ENCODE measurements at places on chromosomes 2 and 18.

DNA sequence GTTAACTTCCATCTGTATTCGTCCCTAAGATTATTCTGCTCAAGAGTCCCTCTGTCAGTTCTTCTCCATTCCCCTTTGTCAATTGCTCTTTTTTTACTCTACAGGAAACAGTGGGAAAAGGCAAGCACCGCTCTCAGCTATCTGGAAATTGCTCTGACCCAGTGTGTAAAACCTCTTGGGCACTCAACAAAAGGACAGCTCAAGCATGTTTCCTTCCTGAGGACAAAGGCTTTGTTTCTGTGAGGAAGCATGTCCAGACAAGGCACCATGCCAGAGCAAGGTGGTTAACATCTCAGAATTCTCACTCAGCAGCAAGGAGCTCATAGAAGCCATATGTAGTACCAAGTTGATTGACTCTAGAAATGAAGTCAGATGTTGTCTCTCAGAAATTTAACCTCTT is 735.6 kb downstream of the TSN start:
- DNase-seq = no peak

GRCh38 chr2:30115141-30115980 is 31.4 kb upstream of the YPEL5 start:
- peak; percentile 51 for DNase-seq

DNA sequence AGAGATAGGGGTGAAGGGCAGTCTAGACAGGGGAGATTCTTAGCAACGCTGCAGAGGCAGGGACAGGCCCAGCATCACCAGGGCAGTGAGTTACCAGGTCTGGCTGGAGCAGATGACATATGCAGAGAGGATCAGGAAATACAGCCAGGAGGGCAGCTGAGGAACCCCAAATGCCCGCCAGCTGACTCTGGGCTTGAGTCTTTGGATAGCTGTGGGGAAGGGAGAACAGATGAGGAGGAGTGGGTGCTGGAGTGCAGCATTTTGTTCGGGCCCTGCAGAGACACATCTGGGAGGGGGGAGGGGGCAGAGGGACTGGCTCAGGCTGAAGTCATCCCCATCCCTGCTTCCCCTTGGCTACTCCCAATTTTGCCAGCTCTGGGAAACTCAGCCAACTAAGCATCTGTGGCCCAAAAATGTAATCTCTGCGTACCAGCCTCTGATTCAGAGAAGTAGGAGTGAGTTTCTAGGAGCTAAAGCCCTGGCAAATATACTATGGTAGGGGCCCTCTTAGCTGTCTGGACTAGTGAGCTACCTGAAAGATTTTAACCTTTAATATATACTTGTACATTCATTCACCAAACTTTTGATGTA is 214.5 kb downstream of the ZBTB7C start:
- no peak for DNase-seq

GRCh38 chr2:151289972-151290866 is 751 bp upstream of the NMI start:
- DNase-seq = peak; percentile 83

GRCh38 chr2:206480161-206480560 is 36.8 kb downstream of the ADAM23 start:
- DNase-seq = no peak

GRCh38 chr2:241892299-241893137 is 23.0 kb downstream of the RTP5 start:
- no peak for DNase-seq

DNA sequence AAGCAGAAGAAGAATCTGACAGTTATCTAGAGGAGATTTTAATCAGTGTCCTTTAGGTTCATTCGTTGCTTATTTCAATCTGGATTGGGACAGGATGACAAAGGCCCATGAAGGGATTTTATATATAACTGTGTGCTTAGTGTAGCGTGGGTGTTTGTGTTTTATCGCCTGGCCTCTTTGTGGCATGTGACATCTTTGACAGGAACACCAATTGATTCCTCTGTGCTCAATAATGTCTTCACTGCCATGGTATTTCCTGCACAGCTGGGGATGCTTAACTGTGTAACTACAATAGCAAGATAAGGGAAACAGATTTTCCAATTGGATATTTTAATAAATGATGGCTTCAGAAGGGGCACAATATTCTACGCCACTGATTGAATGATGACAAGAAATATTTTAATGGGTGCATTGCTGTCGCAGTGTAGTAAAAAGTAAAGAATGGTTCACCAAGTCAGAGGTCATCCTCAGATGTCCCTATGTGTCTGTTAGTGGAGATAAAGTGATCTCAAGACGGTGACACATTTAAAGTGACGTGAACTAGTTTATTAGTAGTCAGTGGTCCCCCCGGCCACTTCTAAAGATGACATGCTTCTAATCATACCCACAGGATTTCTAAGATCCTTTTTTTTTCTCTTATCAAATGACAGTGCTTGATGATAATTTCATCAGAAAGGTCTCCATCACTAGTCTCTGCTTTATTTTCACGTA is 160.4 kb downstream of the AGAP1 start:
- DNase-seq = no peak

DNA sequence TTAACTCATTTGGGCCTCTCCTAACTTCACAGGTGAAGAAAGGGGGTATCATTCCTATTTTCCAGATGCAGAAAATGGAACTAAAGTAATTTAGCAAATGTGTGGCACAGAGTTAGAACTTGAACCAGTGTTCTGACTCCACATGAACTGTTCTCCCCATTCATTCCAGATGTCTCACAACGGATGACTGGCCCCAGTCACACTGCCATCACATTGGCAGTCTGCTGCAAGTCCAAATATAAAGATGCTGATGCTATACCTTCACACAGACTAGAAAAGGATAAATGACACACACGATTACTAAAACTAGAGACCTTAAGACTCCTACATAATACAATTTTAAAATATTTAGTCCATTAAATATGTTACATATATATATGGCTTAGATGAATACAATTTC is 195.7 kb downstream of the NBAS start:
- DNase-seq = no peak

- DNase-seq = no peak
Measured at GRCh38 chr2:138020432-138020831, 56.2 kb downstream of the HNMT start.

DNA sequence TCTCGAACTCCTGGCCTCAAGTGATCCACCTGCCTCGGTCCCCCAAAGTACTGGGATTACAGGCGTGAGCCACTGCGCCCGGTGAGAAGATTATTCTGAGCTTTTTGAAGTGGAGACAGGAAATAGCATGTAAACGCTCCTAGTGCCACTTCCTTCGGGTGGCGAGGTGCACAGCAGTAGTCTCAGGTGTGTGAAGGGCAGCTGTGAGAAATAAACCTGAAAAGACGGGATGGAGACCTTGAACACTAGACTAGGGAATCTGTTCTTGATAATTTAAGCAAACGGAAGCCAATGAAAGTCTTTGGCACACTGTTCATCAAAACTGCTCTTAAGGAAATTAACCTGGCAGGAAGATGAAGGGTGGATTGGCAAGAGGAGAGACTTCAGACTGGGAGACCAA is 439 bp upstream of the PLEKHH2 start:
- no peak for DNase-seq

GRCh38 chr2:124039762-124040291 is 14.7 kb downstream of the CNTNAP5 start:
- no peak for DNase-seq

- no peak for DNase-seq
Measured at GRCh38 chr2:205011031-205011430, 465.8 kb downstream of the PARD3B start.

GRCh38 chr2:59568461-59568860 is 985.0 kb downstream of the BCL11A start:
- DNase-seq = no peak

DNA sequence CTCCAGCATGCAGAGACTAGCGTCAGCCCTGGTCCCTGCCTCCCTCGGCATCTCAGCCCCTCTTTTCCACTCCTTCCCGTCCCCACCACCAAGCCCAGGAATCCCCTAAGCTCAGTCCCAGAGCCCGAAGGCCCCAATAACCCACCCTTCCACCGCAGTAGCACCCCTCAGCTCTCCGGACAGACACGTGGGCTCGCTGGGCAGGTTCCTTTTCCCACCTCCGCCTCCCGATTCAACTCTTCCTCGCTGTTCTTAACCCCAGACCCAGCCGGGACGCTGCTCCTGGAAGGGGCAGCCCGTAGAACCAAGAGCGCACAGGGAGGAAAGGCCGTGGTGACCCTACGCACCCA is 1.4 kb downstream of the IHH start:
- no peak for DNase-seq

GRCh38 chr2:194927489-194927888 is 729.5 kb upstream of the SLC39A10 start:
- no peak for DNase-seq

DNA sequence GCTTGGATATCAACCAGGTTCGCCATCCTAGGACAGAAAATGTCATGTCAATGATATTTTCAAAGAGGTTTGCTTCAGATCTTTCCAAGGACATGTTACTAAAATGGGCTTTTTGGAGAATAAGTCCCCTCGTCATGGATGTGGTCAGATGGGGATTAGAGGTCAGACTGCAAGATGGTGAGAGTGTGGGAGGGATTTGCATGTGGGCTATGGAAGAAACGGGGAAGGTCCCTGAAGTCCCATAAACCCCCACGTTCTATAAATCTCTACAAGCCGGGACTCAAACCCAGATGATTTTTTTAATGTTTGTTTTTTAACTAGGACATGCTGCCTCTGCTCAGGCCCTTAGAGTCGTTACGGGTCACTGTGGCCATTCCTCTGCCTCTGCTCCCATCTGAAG is 37.7 kb upstream of the IGFBP5 start:
- no peak for DNase-seq

GRCh38 chr2:27724905-27725701 is 46.4 kb upstream of the MRPL33 start:
- no peak for DNase-seq

DNA sequence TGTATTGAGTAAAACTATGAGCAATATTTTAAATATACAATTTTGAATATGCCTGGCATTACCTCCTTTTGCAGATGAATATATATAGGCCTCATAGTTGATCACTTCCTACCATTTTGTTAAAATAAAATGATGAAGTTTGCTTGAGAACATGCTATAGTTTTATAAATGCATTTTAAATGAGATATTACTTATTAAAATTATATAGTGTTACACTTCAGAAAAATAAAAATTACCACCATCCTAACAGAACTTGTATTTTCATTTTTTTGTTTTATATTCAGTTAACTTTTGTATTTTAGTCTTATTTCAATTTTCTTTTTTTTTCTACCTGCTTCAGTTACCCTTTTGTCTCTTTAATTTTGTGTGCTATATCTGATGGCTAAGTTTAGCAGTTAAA is 426.9 kb downstream of the PARD3B start:
- no peak for DNase-seq

DNA sequence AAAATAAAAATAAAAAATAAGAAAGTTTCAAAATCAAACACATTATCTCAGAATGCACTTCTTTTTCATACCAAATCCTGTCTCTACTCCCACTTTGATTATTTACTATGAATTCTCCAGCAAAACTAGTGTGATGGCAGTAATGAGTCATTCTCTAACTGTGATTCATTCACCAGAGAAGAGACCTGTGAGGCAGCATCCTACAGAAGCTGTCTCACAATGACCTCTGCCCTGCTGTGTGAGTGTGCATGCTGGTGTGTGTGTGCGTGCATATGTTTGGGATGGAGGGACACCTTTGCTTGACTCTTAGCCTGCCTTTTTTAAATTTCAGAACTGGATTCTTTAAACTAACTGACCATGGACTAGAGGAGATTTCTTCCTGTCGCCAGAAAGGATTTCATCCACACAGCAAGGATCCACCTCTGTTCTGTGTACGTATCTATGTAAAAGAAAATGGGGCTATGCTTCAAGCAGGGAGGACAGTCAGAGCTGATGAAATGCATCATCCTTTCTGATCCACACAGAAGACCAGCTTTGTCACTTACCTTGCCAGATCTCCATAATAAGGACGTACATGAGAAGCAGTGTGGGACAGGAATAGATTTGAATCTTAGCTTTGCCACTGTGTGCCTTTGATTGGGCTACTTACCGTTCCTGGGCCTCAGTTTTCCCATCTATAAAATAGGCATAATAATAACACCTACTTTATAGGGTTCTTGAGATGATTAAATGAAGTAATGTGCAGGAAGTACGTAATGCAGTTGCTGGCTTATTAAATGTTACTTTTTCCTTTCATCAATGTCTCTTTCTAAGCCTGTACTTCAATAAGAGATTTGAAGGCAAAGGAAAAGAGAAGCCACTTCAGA is 31.2 kb downstream of the STAMBP start:
- DNase-seq = no peak

GRCh38 chr2:216694826-216695217 is 527 bp downstream of the IGFBP5 start:
- no peak for DNase-seq

- no peak for DNase-seq
Measured at GRCh38 chr2:226078666-226079065, 679.2 kb downstream of the NYAP2 start.

DNA sequence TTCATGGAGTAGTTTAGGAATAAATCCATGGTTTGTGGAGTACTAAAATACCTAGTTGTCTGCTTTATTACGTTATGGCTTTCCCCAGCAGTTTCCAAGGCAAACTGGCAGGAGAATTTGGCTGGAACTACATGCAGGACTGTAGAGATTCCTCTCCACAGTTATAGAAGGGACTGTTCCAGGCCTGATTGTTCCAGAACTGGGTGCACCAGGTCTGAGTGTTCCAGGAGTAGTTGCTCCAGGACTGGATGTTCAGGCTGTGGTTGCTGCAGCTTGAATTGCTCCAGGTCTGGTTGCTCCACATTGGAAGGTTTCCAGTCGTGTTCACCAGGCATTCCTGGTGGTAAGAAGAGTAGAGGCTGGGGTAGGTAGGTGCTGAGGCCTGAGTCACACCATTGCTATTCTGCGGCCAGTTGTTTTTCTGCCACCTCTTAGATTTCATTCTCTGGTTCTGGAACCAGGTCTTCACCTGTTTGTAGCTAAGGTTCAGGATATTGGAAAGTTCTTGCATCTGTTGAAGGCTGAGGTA is 28.1 kb downstream of the SGPP2 start:
- DNase-seq = no peak

GRCh38 chr2:212032536-212033219 is 505.9 kb downstream of the ERBB4 start:
- peak; percentile 4 for DNase-seq

DNA sequence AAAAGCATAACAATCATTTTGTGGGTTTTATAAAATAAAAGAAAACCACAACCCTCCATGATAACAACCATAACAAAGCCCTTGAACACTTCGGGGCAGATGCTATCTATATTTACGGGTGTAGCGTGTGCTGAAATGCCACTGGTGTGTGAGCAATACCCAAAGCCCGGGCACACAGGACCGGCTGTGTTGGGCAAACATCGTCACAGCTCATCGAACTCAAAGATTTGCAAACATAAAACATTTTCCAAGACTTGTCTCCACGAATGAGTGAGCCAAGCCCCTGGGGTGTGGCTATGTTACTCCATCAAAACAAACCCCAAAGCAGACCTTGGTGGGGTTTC is 290.2 kb downstream of the LPIN1 start:
- DNase-seq = no peak

GRCh38 chr2:231228974-231229529 is 30.6 kb downstream of the ARMC9 start:
- DNase-seq = no peak

- no peak for DNase-seq
Measured at GRCh38 chr2:205051417-205051816, 506.1 kb downstream of the PARD3B start.

GRCh38 chr2:118146315-118147283 is 58.3 kb downstream of the INSIG2 start:
- DNase-seq = no peak
